ENCODE measurements at places on chromosomes 7 and 10.

GRCh38 chr7:50534690-50535290 lies 30.4 kb downstream of the DDC start:
- DNase-seq, result peak; percentile 92

DNA sequence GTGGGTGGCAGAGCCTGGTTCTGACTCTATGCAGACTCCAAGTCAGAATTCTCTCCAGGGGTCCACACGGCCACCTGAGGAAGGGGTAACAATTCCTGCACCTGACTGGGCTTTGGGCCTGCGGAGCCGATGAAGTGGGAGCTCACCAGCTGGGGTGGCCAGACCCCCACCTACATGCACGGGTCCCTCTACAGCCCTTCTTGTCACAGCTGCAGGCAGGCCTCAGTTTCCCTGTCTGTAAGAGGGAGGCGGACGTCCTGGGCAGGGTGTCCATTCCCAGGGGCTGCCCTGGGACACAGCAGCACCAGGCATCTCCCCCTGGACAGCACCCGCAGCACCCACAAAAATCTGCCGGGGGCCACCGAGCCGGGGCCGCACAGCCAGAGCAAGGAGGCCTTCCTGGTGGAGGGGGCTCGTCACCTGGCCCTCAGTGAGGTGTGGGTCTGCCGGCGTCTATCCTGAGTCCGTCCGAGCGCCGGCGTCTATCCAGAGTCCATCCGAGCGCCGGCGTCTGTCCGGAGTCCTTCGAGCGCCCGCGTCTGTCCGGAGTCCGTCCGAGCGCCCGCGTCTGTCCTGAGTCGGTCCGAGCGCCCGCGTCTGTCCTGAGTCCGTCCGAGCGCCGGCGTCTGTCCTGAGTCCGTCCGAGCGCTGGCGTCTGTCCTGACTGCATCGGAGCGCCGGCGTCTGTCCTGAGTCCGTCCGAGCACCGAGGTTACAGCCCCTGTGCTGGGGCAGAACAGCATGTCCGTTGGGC lies 65.1 kb downstream of the PDGFA start:
- DNase-seq, result no peak

- no peak for DNase-seq
These were observed 40.6 kb downstream of the IMMP2L start for GRCh38 chr7:111521660-111522059.

DNA sequence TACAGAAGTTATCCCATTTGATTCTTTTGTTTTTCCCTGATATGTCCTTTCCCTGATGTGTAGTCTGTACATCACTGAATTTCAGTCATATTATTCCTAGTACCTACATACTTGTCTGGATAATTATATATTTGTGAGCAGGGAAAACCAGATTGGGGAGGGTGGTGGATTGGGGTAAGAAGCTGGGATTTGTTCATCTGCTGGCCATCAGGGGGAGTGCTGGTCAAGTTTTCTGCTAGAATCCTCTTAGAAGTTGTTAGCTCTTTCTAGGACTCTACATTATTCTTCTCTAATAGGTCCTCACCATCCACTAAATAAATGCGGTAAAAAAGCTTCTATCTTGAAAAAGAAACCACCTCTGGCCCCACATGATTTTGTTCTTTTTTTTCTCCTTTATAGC lies 232.7 kb upstream of the TAC1 start:
- DNase-seq, result no peak

DNA sequence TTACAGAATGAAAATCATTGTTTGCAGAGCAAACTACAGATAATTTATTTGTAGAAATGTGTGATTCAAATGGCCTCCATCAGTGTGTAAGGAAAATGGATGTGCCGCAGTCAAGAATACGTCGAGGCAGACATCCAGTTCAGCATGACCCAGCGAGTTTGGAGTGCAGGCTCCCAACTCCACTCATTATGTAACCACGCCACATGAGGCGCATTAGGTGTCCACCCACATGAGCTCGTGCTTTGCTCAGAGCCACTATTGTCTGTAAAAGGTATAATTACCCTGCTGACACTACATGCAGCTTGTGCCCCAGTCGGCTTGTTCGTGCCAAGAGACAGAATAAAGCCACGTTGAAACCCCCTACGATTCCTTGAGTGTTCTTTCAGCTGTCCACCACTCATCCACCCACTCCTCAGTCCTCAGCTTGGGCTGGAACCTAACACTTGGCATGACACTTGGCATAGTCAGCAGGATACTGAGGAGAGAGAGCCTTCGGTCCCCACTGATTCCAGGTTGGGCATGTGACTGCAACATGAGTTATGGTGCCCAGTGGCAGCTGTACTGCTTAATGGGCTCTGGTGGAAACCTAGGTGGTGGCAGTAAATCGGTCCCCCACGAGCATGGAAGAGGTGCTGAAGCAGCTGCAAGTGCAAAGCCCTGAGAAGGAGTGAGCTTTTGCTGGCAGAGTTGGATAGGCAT lies 102.7 kb downstream of the BICC1 start:
- no peak for DNase-seq

- DNase-seq, result no peak
These were observed 162.2 kb downstream of the RAPGEF5 start for GRCh38 chr7:22194658-22195273.

DNA sequence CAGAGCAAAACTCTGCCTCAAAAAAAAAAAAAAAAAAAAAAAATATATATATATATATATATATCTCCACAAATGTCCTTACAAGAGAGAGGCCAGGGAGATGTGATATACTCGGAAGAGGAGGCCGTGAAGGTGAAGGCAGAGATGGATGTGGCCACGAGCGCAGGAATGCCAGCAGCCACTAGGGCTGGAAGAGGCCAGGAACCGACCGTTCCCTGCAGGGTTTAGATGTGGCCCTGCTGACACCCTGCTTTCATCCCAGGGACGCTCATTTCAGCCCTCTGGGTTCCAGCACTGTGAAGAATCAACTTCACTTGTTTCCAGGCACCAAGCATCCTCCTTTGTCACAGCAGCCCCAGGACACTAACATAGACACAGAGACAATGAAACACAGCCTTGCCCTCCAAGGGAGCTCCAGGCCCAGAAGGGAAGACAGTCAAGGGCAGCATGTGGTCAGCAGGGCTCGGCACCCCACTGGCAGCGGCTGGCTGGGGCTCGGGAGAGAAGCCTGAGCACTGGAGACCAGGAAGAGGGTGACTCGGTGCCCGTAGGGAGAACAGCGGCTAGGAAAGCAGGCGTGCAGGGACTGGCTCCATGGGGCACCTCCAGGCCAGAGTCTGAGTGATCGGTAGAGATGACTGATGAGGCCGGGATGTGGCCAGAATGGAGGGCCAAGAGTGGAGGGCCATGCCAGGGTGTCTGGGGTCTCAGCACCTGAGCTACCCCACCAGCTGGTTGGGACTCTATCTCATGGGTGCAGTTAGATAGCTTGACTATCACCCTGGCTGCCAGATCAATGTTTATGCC lies 7.6 kb downstream of the WDR86 start:
- no peak for DNase-seq

DNA sequence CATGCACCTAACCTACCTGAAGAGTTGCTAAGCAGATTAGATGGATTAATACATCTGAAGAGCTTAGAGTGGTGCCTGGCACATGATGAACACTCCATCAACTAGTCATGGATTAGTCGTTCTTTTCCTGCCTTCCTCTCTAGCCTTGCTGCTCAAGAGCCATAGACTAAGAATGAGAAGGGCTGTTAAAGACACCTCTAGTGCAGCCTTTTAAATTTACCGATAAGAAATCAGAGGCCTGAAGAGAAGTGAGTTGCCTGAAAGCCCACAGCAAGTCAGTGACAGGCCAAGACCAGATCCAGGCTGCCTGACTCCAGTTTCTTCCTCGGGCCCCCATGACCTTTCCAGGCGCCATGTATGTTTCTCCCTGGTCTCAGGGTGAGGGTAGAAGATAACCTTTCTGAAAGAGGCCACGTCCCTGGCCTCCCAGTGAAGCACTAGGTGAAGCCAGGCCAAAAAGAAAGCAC lies 6.5 kb downstream of the TSPAN15 start:
- DNase-seq, result no peak

- DNase-seq, result no peak
These were observed at the start of gene GIMAP1 for GRCh38 chr7:150716368-150716767. GIMAP1 (plus strand) TSS chr7:150716613; CDS start chr7:150719048, 2,435 bp downstream.

- no peak for DNase-seq
These were observed 80.6 kb downstream of the GSAP start for GRCh38 chr7:77335581-77335980.

GRCh38 chr10:29420744-29421143 lies 131.9 kb downstream of the LYZL1 start:
- DNase-seq, result no peak

Data from amniotic stem cell (primary cell).